Pulmonary artery endothelial cell (primary cell): ENCODE measurements at places on chromosomes 12 and 14. TPM values are rescaled to one million over a fixed set of nuclear protein-coding genes. Genes with fewer than 3 reads are reported as not detected.

- no peak for DNase-seq
Measured at GRCh38 chr12:128671528-128672042, 152.2 kb downstream of the SLC15A4 start.

DNA sequence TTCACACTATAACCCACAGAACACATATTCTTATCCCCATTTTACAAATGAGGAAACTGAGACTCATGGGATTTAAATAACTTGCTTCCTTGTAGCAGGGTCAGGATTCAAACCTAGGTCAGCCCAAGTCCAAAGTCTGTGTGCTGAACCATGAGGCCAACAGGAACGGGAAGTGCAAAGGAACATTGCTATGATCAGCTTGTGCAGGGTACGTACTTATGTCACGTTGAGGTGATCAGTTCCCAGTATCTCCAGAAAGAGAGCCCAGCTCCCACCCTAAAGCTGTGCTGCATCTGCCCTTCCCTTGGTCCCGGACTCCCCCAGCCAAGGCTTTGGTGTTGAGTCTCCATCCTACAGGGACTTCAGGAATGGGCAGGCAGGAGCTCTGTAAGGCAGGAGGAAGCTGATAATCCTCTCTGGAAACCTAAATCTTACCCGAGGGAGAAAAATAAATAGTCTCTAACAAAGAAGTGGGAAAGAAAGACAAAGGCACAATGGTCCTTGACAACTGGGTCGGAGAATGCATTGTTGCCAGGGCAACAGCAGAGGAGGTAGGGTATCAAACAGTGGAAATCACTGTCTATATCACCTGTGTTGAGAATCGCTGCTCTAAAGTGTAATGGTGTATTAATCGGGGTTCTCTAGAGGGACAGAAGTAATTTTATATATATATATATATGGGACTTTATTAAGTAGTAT, 82.5 kb upstream of the FICD start:
- no peak for DNase-seq

BHLHE41 gene
- 0.21 and 0.26 TPM in 2 replicates for total RNA-seq

PLEKHG7 gene
- 0.07 TPM in 1 of 2 replicates, not detected in the other for total RNA-seq

DNA sequence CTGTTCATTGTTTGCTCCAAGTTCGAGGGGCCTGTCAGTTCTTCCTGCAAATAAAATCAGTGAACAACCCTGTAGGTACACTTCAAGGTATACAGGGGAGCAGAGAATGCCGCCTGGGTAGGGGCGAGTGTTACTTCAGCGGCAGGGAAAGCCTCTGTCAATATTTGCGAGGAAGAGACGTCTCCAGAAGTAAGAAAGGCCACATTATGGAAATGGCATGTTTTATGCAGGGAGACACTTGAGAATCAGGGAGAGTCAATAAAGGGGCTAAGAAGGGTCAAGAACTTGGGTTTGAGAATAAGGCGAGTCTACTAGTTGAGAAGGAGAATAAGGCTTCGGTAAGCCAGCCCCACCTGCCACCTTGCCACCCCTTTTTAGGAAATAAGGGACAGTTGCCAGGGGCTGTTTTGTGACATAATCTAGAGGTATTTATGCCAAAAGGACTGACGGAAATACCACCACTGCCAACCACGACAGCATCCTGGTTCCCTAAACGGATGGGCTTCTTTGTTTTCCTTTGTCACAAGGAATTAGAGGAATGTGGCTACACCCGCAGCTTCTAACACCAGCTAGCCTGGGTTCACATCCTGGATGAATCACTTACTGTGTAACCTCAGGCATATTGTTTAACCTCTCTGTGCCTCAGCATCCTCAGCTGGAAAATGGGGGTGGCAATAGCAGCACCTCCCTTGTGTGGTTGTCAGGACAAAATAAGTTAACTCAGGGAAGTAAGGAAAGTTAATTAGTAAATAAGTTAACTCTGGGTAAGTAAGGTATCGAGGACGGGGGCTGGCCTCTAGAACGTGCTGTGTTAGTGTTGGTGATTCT, 67.7 kb downstream of the EID3 start:
- DNase-seq = peak; percentile 56

DNA sequence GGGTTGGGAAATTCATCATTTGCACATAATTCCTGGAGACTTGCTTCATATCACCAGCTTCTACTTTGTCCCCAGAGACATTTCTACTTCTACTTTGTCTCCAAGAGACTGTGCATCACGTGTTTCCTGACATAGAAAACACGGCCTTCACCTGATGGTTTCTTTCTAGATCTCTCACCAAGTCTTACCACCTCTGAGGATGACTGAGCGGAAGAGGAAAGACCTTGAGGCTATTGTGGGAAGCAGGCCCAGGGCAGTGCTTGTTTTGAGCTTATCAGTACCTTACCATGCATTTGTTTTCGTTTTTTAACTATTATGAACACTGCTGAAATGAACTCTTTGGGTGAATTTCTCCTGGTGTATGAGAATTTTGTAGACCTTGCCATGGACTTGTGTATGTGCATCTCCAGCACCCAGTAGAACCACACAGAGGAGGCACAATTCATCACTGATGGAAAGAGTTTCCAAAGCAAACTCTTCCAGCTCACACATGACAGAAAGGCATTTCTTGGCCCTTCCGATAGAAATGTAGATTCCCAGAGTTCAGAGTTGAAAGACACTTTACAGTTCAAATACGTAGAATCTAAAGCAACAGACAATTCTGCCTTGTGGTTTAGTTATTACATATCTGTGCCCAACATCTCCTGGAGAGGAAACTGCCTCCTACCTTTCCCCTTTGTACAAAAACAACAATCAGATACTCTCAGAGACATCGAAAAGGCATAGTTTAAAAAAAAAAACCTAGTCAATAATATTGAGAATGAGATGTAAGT, 434.7 kb downstream of the FUT8 start:
- no peak for DNase-seq

- no peak for DNase-seq
Measured at GRCh38 chr14:77369285-77369684, 7.6 kb downstream of the TMED8 start.

- DNase-seq = no peak
Measured at GRCh38 chr14:42671636-42672035, 1065.0 kb downstream of the LRFN5 start.

GPRC5D gene
- 0.11 TPM in 1 of 2 replicates, not detected in the other for total RNA-seq

GRCh38 chr14:71597287-71597920, 334.8 kb upstream of the RGS6 start:
- no peak for DNase-seq

RNASE11 gene
- not detected in 2 replicates for total RNA-seq

GRCh38 chr12:77354766-77355362, 289.5 kb upstream of the E2F7 start:
- no peak for DNase-seq

- no peak for DNase-seq
Measured at GRCh38 chr12:52260361-52261207, 13.9 kb upstream of the KRT86 start.

WASHC4 gene
- 124 and 157 TPM in 2 replicates for total RNA-seq

DNA sequence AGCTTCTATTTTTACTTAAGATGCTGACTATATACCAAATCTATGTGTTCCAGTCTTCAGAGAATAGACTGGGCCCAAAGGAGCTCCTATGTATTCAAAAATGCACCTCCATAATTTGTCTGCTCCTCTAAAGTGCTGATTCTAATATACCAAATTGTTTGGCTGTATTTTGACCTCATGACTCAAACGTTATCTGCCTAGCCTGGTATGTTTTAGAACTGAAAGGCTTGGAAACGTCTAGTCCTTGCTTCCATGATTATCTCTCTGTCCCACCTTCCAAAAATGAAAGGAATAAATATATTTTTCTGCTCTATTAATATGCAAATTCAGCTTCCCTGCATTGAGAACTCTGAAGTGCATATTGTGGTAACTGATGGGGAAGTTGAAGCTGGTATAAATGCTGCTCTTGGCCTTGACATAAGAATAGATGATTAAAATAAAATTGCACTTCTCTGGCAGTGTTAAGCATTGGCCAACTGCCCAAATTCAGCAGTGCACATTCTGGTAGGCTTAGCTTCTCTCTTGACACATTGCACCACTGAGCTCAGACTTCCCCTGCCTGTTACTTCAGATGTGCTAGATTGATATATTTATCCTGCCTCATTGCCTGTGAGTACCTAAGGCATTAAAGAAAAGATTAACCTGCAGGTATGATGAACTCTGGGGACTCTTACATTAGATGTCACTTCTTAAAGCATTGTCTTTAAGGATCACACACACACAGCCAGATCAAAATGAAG, 882.3 kb downstream of the RPS29 start:
- DNase-seq = no peak

DNA sequence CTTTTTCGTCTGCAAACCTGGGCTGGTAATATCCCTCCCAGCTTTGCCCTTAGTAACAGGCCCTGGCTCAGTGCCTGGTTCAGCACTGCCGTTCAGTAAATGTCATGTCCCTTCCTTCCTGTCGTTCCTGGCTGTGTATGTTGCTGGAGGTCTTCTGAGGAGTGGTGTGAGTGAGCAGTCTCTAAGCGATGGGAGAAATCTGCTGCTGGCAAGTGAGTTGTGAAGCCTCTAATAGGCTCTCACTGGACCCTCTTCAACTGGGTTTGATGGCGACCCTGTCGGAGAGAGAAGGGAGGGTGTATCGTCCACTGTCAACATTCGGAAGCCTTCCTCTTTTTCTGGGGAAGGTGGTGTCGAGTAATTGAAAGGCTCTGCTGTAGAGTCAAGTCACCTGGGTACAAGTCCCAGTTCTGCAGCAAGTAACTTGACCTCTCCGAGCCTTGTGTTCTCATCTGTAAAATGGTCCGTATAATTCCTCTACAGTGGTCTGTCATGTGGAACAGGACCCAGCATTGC, 62.8 kb downstream of the HRK start:
- DNase-seq = peak; percentile 27

MEG3 gene
- 0.86 and 1.5 TPM in 2 replicates for total RNA-seq

TAS2R7 gene
- total RNA-seq = not detected in 2 replicates

DNA sequence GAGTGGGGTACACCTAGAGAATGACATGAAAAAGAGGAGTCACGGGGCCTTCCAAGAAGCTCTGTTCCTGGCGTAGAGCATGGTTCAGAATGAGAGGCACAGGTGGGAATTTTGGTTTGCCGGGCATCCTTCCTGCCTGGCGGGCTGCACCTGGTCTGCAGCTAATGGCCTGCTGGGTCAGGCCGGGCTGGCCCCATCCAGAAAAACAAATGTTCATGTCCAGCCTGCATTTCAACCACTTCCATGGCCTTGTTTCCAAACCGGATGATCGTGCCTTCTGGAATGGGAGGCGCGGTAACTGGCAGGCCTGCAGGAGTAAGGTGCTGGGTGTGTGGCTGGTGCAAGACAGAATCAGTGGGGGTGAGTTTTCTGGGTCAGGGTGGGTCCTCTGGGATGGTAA, 14.4 kb downstream of the TEAD4 start:
- DNase-seq = no peak

DNA sequence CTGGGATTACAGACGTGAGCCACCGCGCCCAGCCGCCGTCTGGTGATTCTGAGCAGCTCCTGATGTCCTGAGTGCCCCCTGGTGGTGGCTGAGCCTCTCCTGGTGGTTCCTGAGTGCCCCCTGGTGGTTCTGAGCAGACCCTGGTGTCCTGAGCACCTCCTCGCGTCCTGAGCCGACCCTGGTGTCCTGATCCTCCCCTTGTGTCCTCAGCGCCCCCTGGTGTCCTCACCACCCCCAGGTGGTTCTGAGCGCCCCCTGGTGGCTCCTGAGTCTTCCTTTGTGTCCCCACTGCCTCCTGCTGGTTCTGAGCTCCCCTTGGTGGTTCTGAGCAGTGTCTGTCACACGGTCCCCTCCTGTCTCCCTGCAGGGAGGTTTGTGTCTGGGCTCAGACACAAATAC, 1304.9 kb downstream of the TMEM121 start:
- DNase-seq = no peak

- no peak for DNase-seq
Measured at GRCh38 chr14:102442241-102443211, 67.0 kb downstream of the ANKRD9 start.

- DNase-seq = peak; percentile 46
Measured at GRCh38 chr12:26317942-26318575, 122.7 kb downstream of the SSPN start.

TAS2R14 gene
- 0.92 and 1.4 TPM in 2 replicates for total RNA-seq

DNA sequence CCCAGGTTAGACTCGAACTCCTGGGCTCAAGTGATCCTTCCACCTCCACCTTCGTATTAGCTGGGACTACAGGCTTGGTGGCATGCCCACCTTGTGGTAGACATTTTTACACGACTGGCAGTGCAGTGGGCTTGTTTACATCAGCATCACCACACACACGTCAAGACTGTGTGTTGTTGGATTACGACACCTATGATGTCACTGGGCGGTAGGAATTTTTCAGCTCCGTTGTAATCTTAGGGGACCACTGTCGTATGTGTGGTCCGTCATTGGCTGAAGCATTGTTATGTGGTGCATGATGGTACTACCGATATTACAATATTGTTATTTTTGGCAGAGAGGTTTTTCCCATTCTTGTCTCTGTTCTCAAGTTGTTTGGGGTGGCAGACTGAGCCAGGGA, 50.7 kb downstream of the TSPAN9 start:
- DNase-seq = no peak

GRCh38 chr12:101795013-101795412, 35.7 kb downstream of the GNPTAB start:
- DNase-seq = no peak

- no peak for DNase-seq
Measured at GRCh38 chr12:6374786-6375160, 590 bp downstream of the SCNN1A start.

DNA sequence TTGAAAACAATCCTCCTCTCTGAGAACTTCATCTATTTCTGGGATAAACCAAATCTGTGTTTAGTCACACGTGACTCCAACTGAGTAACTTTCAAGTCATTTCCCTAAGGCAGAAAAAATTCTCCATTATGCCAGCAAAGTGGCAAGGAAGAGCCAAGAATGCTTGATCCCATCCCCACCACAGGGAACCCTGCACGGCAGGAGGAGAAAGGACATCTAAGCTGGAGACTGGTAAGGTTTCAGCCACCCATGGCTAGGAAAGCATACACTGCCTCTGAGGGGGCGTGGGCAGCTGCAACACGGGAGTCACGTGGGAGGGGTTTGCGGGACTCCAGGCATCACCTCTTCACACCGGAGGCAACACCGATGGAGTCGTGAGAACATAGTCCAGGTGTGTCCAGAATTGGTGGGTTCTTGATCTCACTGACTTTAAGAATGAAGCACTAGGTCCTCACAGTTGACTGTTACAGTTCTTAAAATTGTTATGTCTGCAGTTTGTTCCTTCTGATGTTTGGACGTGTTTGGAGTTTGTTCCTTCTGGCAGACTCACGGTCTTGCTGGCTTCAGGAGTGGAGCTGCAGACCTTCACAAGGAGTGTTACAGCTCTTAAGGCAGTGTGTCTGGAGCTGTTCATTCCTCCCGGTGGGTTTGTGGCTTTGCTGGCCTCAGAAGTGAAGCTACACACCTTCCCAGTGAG, 2.7 kb upstream of the SIVA1 start:
- no peak for DNase-seq
